ENCODE measurements at places on chromosomes 16 and 17. TPM values are rescaled to one million over a fixed set of nuclear protein-coding genes. Genes with fewer than 3 reads are reported as not detected.

The KRTAP3-2 gene
- not detected for total RNA-seq

The TM4SF5 gene
- total RNA-seq = not detected

The NPW gene
- total RNA-seq = 0.25 TPM

The ZNHIT3 gene
- total RNA-seq = 34.4 TPM

The PRR35 gene
- total RNA-seq = not detected

The PROCA1 gene
- total RNA-seq = 3.4 TPM

The MAP2K6 gene
- total RNA-seq = 26.3 TPM

The CA5A gene
- total RNA-seq = not detected

The CCL1 gene
- not detected for total RNA-seq

The CSH1 gene
- not detected for total RNA-seq

The HP gene
- total RNA-seq = 0.74 TPM

The GPR139 gene
- 2.5 TPM for total RNA-seq

The TLCD2 gene
- 0.25 TPM for total RNA-seq

The KCNG4 gene
- total RNA-seq = not detected

The RHBDL3 gene
- 0.98 TPM for total RNA-seq

The BICDL2 gene
- total RNA-seq = not detected

The BOLA2B gene
- 11.8 TPM for total RNA-seq

The NUP88 gene
- 68.4 TPM for total RNA-seq

The PRR29 gene
- total RNA-seq = 1.5 TPM

The DNASE1L2 gene
- total RNA-seq = 1.5 TPM

The CDRT15 gene
- not detected for total RNA-seq

The STAT5A gene
- total RNA-seq = 0.74 TPM

The KRT40 gene
- not detected for total RNA-seq

The C17orf50 gene
- not detected for total RNA-seq

The GDPD1 gene
- 43.3 TPM for total RNA-seq

The SHISA6 gene
- total RNA-seq = 5.4 TPM

The TP53TG3B gene
- not detected for total RNA-seq

The NQO1 gene
- total RNA-seq = 6.1 TPM

The CBX4 gene
- total RNA-seq = 12.0 TPM

The HS3ST6 gene
- not detected for total RNA-seq

The CMTM3 gene
- total RNA-seq = 6.1 TPM

The KRT39 gene
- total RNA-seq = not detected

The GDPD3 gene
- 1.7 TPM for total RNA-seq

The PMP22 gene
- total RNA-seq = 9.1 TPM

Data from temporal lobe (tissue), 4 donors.